ENCODE measurements at places on chromosomes 4 and X. TPM values are rescaled to one million over a fixed set of nuclear protein-coding genes. Genes with fewer than 3 reads are reported as not detected.

The CCSER1 gene
- total RNA-seq, result 9.8 TPM

The BEND2 gene
- total RNA-seq, result not detected

The CC2D2A gene
- total RNA-seq, result 6.0 TPM

The GAK gene
- 33.8 TPM for total RNA-seq

DNA sequence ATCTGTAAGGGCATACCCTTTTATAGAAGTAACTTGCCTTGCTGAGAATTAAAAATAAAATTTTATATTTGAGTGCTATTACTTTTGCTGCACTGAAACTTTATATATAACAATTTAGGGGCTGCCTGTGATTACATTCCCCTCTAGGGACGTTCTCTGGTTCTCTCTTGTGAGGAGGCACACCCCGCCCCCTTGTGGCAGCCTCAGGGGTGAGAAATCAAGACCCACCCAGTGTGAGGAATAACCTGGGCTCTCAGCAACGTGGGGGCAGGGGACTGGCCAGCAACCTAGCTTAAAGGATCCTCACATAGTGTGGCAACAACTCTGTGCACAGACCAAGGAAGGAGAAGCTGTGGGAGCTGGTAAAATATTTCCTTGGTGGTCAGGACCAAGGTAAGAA, 43.7 kb downstream of the MAGEA9 start:
- no peaks in the 10 kb centered on the region for H3K27me3 ChIP-seq
- H3K36me3 ChIP-seq, result no peaks in the 10 kb centered on the region
- no peaks in the 10 kb centered on the region for H3K4me1 ChIP-seq
- DNase-seq, result no peak
- H3K27ac ChIP-seq, result no peak overlapping the region

DNA sequence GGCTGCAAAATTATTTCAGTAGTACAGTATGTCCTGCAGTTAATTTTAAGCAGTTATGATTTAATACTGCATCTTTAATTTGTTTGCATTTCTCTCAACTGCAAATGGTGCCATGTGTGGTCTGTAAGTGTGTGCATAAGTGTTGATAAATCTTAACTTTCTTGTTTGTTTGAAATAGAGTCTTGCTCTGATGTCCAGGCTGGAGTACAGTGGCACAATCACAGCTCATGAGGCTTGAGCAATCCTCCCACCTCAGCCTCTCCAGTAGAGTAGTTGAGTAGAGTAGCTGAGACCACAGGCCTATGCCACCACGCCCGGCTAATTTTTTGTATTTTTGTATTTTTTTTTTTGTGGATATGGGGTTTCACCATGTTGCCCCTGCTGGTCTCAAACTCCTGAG, 322.5 kb upstream of the NR3C2 start:
- no peaks in the 10 kb centered on the region for H3K27me3 ChIP-seq
- H3K36me3 ChIP-seq, result no peaks in the 10 kb centered on the region
- no peak for DNase-seq
- H3K27ac ChIP-seq, result no peak overlapping the region

DNA sequence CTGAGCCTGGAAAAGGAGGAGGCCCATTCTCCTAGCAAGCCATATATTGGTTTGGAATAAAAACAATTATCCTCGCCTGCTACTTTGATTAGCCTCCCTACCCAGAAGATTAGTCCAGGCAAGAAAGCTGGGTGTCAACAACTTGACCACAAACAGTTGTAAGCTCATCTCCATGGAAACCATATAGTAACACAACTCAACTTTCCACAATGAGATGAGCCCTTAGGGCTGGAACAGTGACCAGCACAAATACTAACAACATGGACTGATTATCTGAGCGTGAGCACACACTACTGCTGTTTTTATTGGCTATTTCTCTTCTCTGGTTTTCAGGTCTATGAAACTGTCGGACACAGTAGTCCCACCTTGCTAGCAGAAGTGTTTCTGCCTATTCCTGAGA, 80.8 kb downstream of the CC2D2A start:
- H3K27ac ChIP-seq, result no peak overlapping the region
- H3K36me3 ChIP-seq, result peaks cover 42% of the 10 kb centered on the region
- H3K27me3 ChIP-seq, result no peaks in the 10 kb centered on the region
- H3K4me1 ChIP-seq, result no peaks in the 10 kb centered on the region

- peaks cover 78% of the 10 kb centered on the region for H3K36me3 ChIP-seq
- H3K4me3 ChIP-seq, result no peak overlapping the region
- no peak for DNase-seq
- H3K4me1 ChIP-seq, result no peaks in the 10 kb centered on the region
- H3K27ac ChIP-seq, result no peak overlapping the region
These were observed 136.6 kb downstream of the STAG2 start for GRCh38 chrX:124098089-124098488.

- H3K27ac ChIP-seq, result no peak overlapping the region
- H3K4me1 ChIP-seq, result peaks cover 37% of the 10 kb centered on the region
- no peak for DNase-seq
- H3K27me3 ChIP-seq, result peaks cover 5% of the 10 kb centered on the region
These were observed 12.1 kb downstream of the PPP2R3B start for GRCh38 chrX:374596-374995.

DNA sequence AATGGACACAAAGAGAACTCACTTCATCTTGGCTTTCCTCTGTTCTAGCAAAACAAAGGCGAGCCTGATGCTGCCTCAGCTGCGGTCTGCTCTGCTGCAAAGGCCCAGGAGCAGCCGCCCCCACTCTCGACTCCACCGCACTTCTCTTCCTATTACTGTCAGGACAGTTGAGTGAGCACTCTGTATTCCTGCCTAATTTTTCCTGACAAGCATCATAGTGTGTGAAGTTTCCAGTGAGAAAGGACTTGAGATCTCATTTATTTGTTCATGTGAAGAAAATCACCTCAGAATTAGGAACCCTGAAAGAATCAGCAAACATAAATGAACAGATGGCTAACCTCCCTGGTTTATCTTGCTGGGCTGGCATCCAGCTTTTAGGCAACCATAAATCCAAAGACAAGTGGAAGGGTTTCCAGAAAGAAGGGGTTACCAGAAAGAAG, 15.6 kb downstream of the SCARB2 start:
- H3K27ac ChIP-seq, result peak overlapping the region; percentile 65
- H3K27me3 ChIP-seq, result no peaks in the 10 kb centered on the region
- peaks cover 50% of the 10 kb centered on the region for H3K4me1 ChIP-seq

DNA sequence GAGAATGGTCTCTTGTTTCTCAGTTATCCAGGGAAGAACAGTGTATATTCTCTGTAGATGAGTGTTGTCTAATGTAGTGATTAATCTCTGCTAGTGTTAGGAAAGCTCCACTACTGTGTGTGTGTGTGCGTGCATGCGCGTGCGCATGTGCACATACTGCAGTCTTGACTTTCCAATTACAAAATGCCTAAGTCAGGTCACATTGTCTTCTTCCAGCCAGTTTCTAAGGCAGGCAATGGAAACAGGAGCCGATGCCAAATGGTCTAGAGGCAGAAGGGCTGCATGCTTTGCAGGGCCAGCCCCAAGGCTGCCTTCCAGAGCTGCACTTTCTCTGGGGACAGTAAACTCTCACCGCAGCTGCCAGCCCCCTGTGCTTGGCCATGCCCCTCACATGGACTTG, 30.5 kb upstream of the NAP1L5 start:
- H3K4me3 ChIP-seq, result no peak overlapping the region
- H3K4me1 ChIP-seq, result peaks cover 35% of the 10 kb centered on the region
- DNase-seq, result peak; percentile 32
- H3K36me3 ChIP-seq, result peaks cover 92% of the 10 kb centered on the region

DNA sequence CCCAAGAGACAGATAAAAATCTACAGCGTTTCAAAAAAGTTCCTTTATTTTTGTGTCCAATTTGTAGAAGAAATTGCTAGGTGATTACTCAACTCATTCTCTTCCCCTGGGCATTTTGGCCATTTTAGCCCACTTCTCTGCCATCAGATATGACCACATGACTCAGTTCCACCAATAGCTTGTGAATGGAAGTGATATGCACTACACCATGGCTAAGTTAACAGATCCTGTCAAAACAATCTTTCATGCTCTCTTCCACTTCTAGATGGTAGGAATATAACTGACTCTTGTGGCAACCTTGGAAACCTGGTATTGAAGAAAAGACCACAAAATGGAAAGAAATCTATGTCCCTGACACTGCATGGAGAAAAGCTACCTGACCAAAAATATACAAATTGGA, 26.2 kb upstream of the FREM3 start:
- no peaks in the 10 kb centered on the region for H3K4me1 ChIP-seq
- no peak overlapping the region for H3K27ac ChIP-seq
- no peaks in the 10 kb centered on the region for H3K36me3 ChIP-seq
- no peak for DNase-seq
- H3K4me3 ChIP-seq, result no peak overlapping the region

DNA sequence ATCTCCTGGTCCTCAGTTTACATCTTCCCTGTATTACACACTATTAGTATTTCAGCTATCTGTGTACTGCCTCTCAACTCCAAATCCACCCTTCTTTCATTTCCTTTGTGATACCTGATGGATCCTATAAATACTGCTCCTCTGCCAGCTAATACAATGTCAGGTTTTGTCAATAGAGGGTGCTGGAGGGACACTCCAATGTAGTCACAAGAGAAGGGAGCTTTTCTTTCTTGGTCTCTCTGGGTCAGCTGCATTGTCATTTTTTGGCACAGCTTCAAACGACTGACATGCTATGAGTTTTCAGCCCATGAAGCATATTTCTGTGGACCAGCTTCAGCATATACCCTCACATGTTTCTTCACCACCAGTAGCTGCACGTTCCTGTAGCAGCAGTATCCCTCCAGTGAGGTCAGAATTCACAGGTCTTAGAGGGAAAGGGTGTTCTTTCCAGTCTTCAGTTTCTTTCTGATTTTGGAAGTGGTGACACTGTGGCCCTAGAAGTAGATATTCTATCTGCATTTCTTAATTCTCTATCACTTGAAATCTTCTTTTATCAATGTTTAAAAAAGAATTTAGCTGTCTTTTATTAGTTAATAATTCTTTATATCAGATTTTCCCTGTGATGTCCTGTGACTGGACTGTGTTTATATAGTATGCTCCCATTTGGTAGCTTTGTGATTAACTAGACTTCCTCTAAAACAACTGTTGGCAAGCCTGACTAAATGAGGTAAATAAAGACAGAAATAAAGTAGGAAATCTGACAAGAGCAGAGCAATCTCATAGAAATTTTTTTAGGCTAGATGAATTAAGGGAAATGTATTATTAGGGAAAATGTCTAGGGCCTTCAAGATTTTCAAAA, 60.6 kb downstream of the GABRA2 start:
- no peaks in the 10 kb centered on the region for H3K36me3 ChIP-seq
- H3K27ac ChIP-seq, result no peak overlapping the region
- H3K4me1 ChIP-seq, result no peaks in the 10 kb centered on the region

- no peak for DNase-seq
- no peaks in the 10 kb centered on the region for H3K36me3 ChIP-seq
- no peaks in the 10 kb centered on the region for H3K4me1 ChIP-seq
These were observed 190.6 kb downstream of the MID1IP1 start for GRCh38 chrX:38991656-38992440.

DNA sequence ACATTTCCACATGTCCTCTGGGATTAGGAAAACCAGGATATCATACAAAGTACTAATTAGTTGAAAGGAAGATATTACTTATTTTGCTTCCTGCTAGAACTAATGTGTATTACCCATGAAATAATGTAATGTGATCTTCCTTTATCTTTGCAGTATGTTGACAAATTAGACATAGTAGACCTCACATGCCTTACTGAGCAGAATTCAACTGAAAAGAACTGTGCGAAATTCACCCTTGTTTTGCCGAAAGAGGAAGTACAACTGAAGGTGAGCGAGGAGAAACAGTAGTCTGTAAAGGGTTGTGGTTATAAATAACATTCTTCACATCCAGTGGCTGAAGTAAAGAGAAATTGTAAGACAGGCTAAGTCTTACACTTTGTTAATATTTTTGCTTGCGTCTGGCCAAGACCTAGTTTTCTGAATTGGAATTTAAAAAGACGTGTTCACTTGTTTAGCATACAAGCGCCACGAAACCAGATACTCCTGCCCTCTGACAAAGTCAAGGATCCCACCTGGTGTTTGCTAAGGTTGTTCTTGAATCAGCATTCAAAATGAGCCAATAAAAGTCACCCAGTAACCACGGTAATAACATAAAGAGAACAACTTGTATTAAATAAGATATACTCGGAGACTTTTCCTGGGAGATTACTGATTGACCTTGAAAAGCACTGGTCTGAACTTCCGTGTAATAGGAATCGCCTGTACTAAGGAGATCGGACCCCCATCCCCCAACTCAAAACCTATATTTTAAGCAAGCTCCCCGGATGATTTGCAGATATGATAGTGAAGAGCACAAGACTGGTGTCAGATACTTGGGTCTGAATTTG, 16.9 kb downstream of the STAP1 start:
- no peaks in the 10 kb centered on the region for H3K36me3 ChIP-seq
- no peaks in the 10 kb centered on the region for H3K4me1 ChIP-seq
- no peak overlapping the region for H3K27ac ChIP-seq
- no peaks in the 10 kb centered on the region for H3K27me3 ChIP-seq

DNA sequence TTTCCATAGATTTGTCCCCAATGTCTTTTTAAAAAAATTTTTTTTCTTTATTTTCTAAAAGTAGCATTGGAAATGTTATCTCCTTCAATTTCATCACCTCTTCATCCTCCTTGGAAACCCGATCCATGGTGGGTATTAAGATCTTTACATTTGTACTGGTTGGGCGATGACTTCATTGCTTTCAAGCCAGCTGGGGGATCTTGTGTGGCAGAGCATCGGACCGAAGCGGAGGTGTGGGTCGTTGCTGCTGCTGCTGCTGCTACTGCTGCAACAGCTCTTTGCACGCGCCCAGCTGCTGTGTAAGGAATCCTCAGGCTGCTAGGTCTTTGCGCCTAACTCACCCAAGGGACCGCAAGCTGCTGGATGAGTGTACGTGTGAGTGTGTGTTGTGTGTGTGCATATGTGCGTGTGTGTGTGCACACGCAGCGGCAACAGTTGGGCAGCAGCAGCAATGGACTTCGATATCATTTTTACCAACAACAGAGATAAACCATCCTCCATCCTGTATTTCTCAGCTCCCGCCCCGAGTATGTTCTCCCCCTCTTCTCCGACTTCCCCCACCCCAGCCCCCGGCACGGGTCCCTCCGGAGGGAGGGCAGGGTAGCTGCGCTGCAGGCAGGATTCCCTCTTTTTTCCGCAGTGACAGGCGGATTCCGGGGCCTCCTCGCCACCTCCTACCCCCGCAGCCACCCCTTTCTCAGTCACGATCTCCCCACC, 768 bp upstream of the CDKL5 start:
- no peaks in the 10 kb centered on the region for H3K36me3 ChIP-seq
- DNase-seq, result peak; percentile 54
- H3K4me3 ChIP-seq, result peak overlapping the region; percentile 89
- peak overlapping the region; percentile 37 for H3K27ac ChIP-seq

DNA sequence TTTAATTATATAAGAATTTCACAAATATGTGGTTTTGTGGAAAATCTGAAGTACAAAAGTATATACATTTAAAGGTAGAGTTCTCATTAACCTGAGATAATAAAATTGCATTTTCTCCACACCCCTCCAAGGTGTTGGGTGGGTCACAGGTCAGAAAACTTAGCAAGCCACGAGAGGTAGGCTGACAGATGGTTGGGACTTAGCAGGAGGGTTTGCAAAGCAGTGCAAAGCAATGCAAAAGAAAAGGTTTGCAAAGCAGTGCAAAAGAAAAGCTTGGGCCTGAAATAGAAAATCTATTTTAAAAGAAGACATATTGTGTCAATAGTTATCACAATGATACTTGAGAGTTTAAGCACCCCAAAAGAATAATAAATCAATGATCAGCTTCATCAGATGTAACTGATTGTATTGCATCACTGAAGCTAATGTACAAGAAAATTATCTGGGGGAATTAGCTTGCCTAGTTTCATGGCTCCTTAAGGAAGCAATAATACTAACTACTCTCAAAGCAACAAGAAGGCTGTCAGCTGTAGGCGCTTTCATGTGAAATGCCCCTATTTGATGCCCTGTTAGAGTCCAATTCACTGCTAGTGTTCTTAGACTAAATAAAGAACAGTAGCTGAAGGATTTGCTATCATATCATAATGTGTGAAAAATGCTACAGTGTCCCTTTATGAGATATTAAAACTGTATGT, 319.5 kb downstream of the KCNIP4 start:
- H3K27me3 ChIP-seq, result no peaks in the 10 kb centered on the region
- H3K36me3 ChIP-seq, result no peaks in the 10 kb centered on the region
- H3K4me1 ChIP-seq, result no peaks in the 10 kb centered on the region
- no peak overlapping the region for H3K27ac ChIP-seq

Measured in heart left ventricle (tissue), 16 donors.